ENCODE measurements at places on chromosomes 7 and 10.

DNA sequence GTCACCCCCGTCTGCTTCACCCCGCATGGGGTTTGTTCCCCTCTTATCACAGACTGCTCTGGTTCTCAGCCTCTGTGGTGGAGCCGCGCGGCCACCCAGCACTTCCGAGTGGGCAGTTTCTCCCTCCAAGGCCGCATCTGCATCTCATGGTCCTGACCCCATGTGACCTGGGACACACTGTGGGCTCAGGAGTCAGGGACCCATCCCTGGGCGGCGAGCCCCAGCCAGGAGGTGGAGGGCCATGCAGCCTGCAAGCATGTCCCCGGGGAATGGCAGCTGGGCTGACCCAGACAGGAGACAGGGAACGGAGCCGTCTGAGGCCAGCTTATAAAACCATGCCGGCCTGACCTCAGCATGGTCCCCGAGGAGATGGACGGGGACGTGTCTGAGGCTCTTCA is 25.2 kb upstream of the TTYH3 start:
- no peaks in the 10 kb centered on the region for H3K4me1 ChIP-seq
- H3K36me3 ChIP-seq, result no peaks in the 10 kb centered on the region
- no peak overlapping the region for H3K27ac ChIP-seq
- H3K4me3 ChIP-seq, result no peak overlapping the region

DNA sequence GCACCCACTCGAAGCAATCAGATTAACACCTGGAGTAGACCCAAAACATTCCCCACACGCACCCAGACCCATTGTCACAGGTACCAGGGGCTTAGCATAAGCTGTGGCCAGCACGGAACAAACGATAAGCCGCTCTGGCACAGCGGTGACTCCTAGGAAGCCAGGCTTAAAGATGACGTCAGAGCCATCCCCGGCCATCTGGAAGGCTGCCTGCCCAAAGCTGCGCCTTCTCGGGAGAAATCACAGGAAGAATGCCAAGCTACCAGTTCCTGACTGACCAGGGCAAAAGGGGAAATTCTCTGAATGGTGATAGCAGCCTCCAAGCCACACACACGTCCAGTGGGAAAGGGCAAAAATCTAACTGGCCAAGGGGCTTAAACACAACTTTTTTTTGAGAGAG is 13.0 kb upstream of the WIPI2 start:
- no peaks in the 10 kb centered on the region for H3K4me1 ChIP-seq
- no peaks in the 10 kb centered on the region for H3K27me3 ChIP-seq
- no peak for DNase-seq

- no peak overlapping the region for H3K4me3 ChIP-seq
- peaks cover 30% of the 10 kb centered on the region for H3K4me1 ChIP-seq
- no peaks in the 10 kb centered on the region for H3K36me3 ChIP-seq
- DNase-seq, result peak; percentile 89
These were observed 458.8 kb downstream of the SORCS1 start for GRCh38 chr10:106705681-106706100.

GRCh38 chr10:70190581-70190980 is 20.3 kb upstream of the SAR1A start:
- no peaks in the 10 kb centered on the region for H3K36me3 ChIP-seq
- no peak overlapping the region for H3K4me3 ChIP-seq
- no peaks in the 10 kb centered on the region for H3K4me1 ChIP-seq
- no peak for DNase-seq

DNA sequence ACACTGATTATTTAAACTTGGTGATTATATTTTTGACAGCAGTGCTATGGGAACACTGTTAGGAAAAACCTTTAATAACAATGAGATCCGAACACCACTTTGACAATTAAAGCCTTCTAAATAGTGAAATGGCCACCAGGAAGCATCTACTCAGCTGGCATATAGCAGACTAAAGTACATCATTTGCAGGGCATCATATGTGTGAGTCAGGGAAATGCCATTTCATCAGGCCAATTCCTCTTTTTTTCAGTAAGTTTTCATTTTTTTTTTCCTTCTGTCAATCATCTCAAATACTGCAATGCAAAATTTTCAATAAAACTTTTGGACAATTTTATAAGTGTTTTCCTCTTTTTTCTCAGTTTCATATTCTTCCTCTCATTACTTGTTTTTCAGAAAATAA is 521.4 kb upstream of the SEMA3D start:
- H3K27ac ChIP-seq, result no peak overlapping the region
- DNase-seq, result no peak
- no peaks in the 10 kb centered on the region for H3K4me1 ChIP-seq
- no peaks in the 10 kb centered on the region for H3K36me3 ChIP-seq
- no peaks in the 10 kb centered on the region for H3K27me3 ChIP-seq
- H3K4me3 ChIP-seq, result no peak overlapping the region

GRCh38 chr7:120370954-120371353 is 98.0 kb downstream of the KCND2 start:
- H3K27ac ChIP-seq, result no peak overlapping the region
- no peak for DNase-seq
- no peaks in the 10 kb centered on the region for H3K36me3 ChIP-seq
- H3K4me1 ChIP-seq, result peaks cover 6% of the 10 kb centered on the region
- H3K27me3 ChIP-seq, result no peaks in the 10 kb centered on the region
- H3K4me3 ChIP-seq, result no peak overlapping the region

DNA sequence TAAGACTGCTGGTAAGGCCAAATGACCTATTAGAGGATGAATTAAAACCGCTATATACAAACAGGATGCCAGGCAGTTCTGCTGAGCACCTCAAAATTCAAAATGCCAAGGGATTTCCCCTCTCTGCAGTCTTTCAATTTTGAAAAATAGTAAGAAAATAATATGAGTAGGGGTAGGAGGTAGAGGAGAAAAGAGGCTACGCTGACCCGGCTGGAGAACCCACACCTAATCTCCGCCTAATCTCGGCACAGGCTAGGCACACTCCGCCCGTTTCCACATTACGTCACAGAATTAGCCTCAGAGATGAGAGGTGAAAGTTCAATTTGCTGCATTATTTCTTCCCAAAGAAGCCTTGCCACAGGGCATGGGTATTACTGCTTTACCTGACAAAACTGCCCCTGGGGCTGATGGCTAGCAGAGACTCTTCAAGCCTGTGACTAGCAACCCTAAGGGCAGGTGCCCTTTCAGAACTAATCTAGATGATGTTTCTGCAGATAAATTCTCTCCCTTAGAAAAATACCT is 21.3 kb upstream of the SPOCK2 start:
- DNase-seq, result no peak
- H3K4me3 ChIP-seq, result no peak overlapping the region
- no peaks in the 10 kb centered on the region for H3K4me1 ChIP-seq
- no peaks in the 10 kb centered on the region for H3K36me3 ChIP-seq
- no peaks in the 10 kb centered on the region for H3K27me3 ChIP-seq
- no peak overlapping the region for H3K27ac ChIP-seq
